ENCODE measurements at places on chromosomes 1 and 21.

GRCh38 chr1:180208264-180208663 lies 21.8 kb upstream of the LHX4 start:
- no peak for DNase-seq

- no peak for DNase-seq
Measured at GRCh38 chr1:6001992-6002576, 9.9 kb upstream of the NPHP4 start.

GRCh38 chr1:233252441-233252840 lies 43.1 kb downstream of the PCNX2 start:
- no peak for DNase-seq

- no peak for DNase-seq
Measured at GRCh38 chr1:191729742-191730141, 428.5 kb upstream of the RGS18 start.

GRCh38 chr1:43552813-43553212 lies 22.1 kb downstream of the PTPRF start:
- DNase-seq: no peak

- DNase-seq: peak; percentile 38
Measured at GRCh38 chr1:43936431-43937151, 3.0 kb downstream of the ARTN start.

DNA sequence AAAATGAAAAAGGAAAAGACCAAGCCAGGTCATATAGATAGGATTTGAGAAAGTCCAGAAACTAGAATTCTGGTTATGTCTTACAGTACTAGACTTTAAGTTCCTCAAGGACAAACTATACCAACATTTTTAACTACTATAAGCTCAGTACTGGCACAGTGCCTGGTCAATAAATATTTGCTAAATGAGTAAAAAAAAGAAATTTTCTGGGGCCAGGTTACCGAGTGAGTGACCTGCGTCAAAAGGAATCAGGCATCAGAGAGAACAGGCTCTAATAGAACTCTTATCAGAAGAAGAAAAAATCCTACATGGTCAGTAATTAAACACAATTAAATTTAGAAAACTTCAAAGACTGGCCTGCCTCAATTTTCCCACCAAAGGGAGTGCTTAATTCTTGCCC lies 23.8 kb upstream of the YRDC start:
- DNase-seq: no peak

GRCh38 chr1:6491081-6491449 lies 402 bp downstream of the PLEKHG5 start:
- DNase-seq: no peak
